NCI-H187 (cell line): ENCODE measurements at places on chromosomes 5 and 9.

GRCh38 chr5:65018763-65019162 is 250.0 kb downstream of the CWC27 start:
- DNase-seq, result no peak

- no peak for DNase-seq
Observed at GRCh38 chr5:170638051-170638450, 134.2 kb downstream of the KCNIP1 start.

DNA sequence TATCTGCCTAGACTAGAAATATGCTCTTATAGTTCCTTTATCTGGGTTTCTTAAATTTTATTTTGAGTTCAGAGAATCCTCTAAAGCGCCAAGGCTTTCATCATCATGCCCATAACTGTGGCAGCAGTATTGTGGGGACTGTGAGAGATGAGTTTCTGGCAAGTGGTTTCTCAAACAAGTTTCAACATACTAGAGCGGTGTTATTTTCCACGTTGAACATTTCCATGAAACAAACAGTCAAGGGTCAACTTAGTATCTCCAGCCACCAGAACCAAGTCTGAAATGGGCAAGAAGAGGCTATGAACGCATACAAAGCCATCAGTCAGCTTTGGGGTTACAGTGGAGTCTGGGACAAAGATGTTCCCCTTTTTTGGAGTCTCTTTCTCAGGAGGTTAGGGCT is 40.3 kb downstream of the SERINC5 start:
- no peak for DNase-seq

DNA sequence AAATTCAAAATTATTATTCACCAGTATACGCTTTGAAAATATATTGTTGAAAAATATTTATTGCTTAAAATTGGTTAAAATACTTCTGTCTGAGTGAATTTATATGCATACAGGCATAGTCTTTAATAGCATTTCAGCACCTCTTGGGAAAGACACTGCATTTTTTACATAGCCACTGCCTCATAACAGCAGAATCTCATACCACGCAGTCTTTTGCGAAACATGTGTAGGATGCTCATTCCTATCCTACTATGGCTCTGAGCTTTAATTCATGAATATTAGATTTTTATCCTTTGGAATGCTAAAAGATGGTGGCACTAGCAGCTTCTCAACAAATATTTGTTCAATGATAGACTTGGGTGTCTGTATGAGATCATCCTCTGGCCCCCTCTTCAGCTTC is 94.0 kb upstream of the SH3GL2 start:
- DNase-seq, result no peak

- DNase-seq, result no peak
Observed at GRCh38 chr5:499233-500209, 24.7 kb downstream of the SLC9A3 start.
